ENCODE measurements at places on chromosomes 16 and 17.
A peak's percentile ranks its signal among the peaks of the same experiment; 100 is the strongest.

- DNase-seq, result no peak
Observed at GRCh38 chr16:14628806-14629611, 1.1 kb downstream of the PARN start.

- DNase-seq, result peak; percentile 79
Observed at GRCh38 chr16:85912211-85912974, 13.4 kb downstream of the IRF8 start.

DNA sequence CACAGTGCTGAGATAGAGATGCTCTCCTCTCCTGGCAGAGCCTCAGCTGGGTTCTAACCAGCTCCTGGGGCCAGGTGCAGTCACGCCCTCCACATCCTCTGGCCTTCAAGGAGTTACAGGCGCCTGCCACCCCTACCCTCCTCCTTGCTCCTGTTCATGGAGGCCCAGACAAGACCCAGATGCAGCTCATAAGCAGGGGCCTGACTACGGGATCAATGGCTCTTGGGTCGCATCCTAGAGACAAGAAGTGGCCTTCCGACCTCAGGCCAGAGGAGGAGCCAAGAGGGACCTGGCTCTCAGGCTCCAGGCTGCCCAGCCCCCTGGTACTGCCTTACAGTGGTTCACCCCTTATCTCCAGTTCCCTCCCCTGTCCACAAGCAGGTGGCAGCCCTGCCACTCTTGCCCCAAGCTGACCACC is 23.0 kb downstream of the ARHGAP27 start:
- no peak for DNase-seq

DNA sequence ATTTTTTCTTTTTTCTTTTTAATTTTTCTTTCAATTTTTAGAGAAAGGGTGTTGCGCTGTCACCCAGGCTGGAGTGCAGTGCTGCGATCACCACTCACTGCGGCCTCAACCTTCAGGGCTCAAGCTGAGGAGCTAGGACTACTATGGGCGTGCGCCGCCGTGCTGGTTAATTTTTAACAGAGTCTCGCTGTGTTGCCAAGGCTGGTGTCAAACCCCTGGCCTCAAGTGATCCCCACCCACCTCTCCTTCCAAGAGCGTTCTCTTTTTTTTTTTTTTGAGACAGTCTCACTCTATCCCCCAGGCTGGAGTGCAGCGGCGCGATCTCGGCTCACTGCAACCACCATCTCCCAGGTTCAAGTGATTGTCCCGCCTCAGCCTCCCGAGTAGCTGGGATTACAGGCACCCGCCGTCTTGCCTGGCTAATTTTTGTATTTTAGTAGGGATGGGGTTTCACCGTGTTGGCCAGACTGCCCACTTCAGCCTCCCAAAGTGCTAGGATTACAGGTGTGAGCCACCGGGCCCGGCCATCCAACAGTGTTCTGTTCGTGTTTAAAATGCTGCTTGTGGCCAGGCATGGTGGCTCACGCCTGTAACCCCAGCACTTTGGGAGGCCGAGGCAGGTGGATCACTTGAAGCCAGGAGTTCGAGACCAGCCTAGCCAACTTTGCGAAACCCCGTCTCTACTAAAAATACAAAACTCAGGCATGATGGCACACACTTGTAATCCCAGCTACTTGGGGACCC is 14.5 kb upstream of the RPL13 start:
- DNase-seq, result no peak

DNA sequence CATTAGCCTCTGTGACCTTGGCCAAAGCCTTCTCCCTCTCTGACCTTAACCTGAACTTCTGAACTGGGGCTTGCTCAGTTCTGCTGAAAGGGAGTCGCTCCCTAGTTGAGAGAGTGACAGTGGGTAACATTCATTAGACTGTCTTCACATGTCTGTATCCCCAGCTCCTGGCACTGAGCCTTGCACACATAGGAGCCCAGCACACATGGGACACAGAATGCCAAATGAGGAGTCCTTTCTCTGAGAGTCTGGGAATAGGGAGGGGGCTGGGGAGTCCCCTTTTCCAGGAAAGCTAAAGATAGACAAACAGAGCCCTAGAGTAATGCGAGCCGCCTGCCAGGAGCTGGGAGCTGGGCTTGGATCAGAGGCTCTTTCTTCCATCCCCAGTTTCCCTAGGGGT is 2.5 kb downstream of the TAC4 start:
- no peak for DNase-seq

DNA sequence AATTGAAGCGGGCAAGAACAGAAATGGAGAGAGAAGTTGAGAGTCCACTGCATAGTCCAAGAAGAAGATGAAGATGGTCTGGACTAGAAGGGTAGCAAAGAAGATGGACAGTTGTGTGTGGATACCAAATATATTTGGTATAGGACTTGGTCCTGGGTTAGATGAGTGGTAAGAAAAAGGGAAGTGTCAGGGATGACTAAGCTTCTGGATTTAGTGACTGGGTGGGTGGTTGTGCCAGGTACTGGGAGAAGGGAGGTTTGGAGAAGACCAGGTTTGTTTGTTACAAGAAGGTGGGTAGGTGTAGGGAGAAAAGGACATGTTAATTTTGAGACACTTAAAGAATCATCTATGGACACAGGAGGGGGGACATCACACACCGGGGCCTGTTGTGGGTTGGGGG is 5.4 kb downstream of the VMP1 start:
- no peak for DNase-seq

- no peak for DNase-seq
Observed at GRCh38 chr17:40068584-40068916, 5.8 kb downstream of the THRA start.

DNA sequence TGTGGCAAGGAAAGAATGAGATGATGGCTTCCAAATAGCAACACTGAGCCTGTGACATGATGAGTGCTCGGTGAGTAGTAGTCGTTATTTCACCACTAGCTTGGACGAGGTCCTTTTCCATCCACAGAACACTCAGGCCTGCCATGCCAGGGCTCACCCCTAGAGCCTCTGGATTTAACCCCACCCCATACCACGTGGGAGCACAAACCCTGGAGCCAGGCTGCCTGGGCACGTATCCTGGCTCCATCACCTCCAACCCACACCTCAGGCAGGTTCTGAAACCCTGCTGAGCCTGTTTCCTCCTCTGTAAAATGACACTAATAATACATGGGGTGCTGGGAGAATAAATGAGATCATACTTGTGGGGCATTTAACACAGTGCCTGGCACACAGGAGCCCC is 192.4 kb downstream of the KATNIP start:
- DNase-seq, result no peak

- DNase-seq, result no peak
Observed at GRCh38 chr17:7215652-7216180, 3.9 kb downstream of the DLG4 start.

DNA sequence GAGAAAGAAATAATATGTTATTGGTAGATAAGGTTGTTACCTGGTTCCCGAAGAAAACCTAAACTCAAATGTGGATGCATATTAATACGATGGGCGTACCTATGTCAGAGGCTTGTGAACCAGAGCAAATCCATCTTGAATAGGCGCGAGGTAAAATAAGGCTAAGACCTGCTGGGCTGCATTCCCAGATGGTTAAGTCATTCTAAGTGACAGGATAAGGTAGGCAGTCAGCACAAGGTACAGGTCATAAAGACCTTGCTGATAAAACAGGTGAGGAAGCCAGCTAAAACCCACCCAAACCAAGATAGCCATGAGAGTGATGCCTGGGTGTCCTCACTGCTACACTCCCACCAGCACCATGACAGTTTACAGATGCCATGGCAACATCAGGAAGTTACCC is 1400.1 kb downstream of the CDH8 start:
- no peak for DNase-seq

GRCh38 chr16:72894293-72895151 is 153.4 kb downstream of the ZFHX3 start:
- DNase-seq, result no peak

GRCh38 chr17:37389160-37389559 is 13.4 kb downstream of the C17orf78 start:
- no peak for DNase-seq

DNA sequence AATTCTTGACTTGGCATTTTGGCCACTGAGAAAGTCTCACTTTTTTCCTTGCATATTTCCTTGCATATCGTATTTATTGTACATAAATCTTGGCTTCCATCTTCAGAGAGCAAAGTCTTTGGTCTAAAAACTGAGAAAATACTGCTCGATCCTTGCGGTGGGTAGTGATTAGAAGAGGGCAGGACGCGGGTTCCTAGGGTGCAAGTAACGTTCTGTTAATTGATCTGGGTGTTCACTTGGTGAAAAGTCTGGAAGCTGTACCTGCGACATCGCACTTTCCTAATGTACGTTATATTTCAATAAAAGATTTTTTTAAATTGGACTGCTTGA is 758 bp upstream of the UBALD2 start:
- DNase-seq, result no peak

GRCh38 chr16:49855822-49856671 is at the start of gene ZNF423:
TSS of gene ZNF423 (minus strand) at chr16:49856112. CDS start at chr16:49855774, 338 bp downstream.
- DNase-seq, result no peak

- peak; percentile 42 for DNase-seq
Observed at GRCh38 chr17:42679492-42680330, 1.9 kb downstream of the CCR10 start.

- no peak for DNase-seq
Observed at GRCh38 chr16:68715471-68715870, 21.6 kb upstream of the CDH1 start.

DNA sequence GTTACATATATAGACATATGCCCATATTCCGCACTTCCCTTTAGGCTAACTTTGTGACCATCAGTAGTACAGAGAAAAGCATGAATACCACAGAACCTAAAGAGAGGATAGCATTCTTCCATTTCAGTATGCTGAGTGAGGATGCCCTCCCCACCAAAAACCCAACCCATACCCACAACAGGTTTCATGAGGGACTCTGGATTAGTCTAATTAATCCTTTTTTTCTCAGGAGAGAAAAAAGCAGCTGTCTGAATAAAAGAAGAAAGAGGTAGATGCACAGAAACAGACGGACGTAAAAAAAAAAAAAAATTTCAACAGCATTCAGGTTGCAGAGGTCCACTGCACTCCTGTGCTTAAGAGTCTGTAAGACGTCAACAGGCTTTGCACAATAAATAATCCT is 6.7 kb downstream of the MMD start:
- DNase-seq, result no peak

GRCh38 chr17:43831633-43832032 is 1.3 kb downstream of the MPP3 start:
- DNase-seq, result no peak

- peak; percentile 43 for DNase-seq
Observed at GRCh38 chr17:7004398-7005253, 7.8 kb upstream of the RNASEK start.

- no peak for DNase-seq
Observed at GRCh38 chr17:61581611-61582349, 9.2 kb downstream of the NACA2 start.

- DNase-seq, result no peak
Observed at GRCh38 chr16:47016700-47017133, 43.2 kb upstream of the DNAJA2 start.

- DNase-seq, result no peak
Observed at GRCh38 chr17:9187828-9188227, 166.5 kb downstream of the NTN1 start.

Data from fibroblast of the conjunctiva (primary cell).